Brain (organoid and tissue), 16 donors: ENCODE measurements at places on chromosomes 6 and 20.
A peak's percentile ranks its signal among the peaks of the same experiment; 100 is the strongest.

- no peak for DNase-seq
These were observed 14.8 kb upstream of the TENT5A start for GRCh38 chr6:81767163-81767891.

- no peak for DNase-seq
These were observed 7.4 kb downstream of the TAAR2 start for GRCh38 chr6:132616677-132617076.

GRCh38 chr20:62636446-62636845, 5.9 kb upstream of the SLCO4A1 start:
- no peak for DNase-seq

DNA sequence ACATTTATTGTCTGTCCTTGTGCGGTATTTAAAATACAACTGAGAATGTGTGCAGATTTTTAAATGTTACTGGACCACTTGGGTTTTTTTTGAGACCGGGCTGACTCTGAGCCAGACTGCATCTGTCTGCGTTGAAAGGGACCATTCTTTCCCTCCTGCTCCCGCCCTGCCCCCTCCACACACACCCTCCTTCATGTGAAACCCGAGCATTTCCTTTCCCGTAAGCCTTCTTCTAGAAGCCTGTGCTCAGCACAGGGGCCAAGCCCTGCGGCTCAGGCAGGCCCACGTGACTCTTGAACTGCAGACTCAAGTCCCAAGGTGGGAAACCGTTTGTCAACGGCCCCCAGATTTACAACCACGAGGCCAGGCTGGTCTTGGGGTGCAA, 82.7 kb upstream of the FOXC1 start:
- peak; percentile 82 for DNase-seq

DNA sequence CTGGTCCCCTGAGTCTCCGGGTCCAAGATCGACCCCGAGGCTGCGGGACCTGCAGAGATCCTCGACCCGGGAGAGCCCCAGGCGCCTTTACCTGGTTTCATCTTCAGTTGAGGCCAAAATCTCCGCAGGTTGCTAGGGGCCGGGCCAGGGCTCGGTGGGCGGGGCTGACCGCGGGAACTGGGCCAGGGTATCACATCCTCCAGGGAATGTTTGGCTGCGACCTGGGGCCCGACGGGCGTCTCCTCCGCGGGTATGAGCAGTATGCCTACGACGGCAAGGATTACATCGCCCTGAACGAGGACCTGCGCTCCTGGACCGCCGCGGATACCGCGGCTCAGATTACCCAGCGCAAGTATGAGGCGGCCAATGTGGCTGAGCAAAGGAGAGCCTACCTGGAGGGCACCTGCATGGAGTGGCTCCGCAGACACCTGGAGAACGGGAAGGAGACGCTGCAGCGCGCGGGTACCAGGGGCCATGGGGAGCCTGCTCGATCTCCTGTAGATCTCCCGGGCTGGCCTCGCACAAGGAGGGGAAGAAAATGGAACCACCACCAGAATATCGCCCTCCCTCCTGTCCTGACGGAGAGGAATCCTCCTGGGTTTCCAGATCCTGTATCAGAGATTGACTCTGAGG, 53.8 kb upstream of the POLR1H start:
- no peak for DNase-seq
